ENCODE measurements at places on chromosomes 6 and 20.

DNA sequence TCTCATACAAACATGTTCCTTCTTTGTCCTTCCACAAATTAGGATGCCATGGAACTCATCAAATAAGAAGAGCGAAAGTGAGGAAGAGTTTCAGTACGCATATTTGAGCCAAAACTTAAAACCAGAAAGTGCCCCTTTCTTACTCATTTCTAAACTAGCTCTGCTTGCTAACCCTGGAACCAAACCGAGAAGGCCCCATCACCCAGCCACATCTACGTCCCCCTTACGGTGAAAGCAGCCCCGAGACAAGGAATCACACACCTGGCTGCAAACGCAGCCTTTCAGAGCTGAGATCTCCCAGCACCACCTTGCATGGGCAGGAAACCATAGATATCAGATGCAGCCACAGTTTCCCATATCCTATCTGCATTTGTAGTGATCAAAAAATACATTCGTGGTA lies 28.5 kb downstream of the TRERF1 start:
- no peak for DNase-seq

GRCh38 chr6:31336896-31337496 lies 20.0 kb downstream of the HLA-B start:
- DNase-seq, result no peak

- no peak for DNase-seq
These were observed 48.0 kb upstream of the PTPN1 start for GRCh38 chr20:50462093-50462690.

GRCh38 chr6:81749707-81750106 lies 2.8 kb downstream of the TENT5A start:
- no peak for DNase-seq

GRCh38 chr6:35166520-35166919 lies 25.4 kb upstream of the TCP11 start:
- DNase-seq, result no peak

- no peak for DNase-seq
These were observed 18.2 kb downstream of the VTA1 start for GRCh38 chr6:142165227-142165626.

DNA sequence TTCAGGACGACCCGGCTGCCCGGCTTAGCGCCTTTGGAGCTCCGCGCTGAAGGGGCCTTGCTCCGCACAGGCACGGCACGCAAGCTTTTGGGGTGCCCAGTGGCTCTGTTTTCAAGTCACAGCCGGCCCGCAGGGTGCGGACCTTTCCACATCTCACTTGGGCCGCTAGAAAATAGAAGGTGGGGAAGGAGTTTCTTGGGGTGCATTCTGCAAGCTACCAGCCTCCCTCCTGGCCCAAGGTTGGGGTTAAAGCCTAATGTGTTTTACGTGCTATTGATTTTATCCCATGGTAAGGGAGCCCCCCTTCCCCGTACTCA lies 561 bp downstream of the KAT14 start:
- DNase-seq, result no peak

DNA sequence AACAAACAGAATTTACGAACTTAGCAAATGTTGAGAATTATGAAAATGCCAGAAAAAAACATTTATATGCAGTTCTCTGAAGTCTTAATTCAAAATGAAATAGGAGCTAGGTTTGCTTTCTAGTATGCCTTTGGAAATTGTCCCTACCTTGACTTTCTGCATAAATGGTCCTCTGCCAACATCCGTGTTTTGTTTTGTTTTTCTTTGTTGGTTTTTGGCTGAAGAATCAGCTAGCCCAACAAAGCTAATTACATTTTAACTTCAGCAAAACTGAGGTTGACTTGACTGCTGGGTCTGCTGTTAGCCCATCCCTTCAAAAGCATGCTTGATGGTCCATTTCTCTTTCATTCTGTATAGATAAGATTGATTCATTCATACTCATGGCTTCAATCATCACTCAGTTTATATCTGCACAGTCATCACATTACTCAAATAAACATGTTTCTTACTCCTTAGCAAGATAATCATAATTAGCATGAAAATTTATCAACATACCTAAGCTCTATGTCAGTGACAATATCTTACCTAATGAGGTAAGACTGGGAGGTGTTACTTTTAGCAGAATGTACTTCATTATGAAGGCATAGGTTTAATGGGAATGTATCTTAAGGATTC lies 76.4 kb downstream of the ADGRB3 start:
- DNase-seq, result no peak

DNA sequence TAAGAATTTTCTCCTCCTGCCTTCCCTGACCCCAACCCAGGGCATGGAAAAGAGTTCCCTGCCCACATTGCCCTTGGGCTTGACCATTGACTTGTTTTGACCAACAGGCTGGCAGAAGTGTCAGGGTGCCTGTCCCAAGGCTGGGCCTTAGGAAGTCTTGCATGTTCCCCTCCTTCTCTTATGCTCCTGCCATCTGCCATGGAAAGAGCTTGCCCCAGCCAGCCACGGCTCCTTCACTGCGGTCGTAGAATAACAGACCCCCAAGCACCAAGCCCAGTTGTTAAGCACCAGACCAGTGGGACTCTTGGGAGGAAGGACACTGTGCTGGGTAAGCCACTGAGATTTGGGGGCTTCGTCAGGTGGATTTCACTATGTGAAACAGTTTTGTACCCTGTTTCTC lies 53.6 kb downstream of the SNX5 start:
- no peak for DNase-seq

- no peak for DNase-seq
These were observed 324.4 kb downstream of the CENPW start for GRCh38 chr6:126664271-126664670.

DNA sequence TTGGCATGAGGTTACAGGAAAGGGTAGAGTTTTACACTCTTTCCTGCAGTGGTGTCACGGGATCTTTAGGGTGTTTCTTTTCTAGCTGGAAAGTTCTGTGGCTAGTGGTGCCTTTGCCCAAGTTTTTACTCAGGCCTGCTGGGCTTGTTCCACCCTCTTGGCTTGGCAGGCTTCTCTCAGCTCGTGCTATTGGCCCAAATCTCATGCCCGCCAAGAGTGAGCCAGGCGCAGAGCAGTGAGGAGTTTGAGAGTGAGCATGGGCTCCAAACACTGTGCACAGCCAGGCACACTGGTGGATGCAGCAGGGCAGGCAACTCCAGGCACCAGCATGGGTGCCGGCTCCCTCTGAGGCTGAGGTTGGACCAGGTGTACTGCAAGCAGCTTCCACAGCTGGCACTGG lies 206.5 kb downstream of the SAMD5 start:
- no peak for DNase-seq

DNA sequence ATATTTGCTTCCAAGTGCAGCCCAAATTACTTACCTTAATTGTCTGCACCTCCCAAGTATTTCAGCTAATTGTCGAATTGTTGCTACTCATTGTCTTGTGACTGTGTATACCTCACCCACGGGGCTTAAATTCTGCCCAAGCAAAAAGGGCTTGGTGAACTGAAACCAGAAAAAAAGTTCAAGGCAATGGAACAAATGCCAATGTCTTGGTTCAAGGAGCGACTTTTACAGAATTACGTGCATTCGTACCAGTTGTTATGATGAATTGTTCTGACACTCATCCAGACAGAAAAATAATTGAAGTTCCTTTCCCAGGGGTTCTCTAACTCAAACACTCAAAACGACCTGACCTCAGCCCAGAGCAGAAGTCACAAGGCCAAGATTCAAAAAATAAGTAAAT lies 13.9 kb upstream of the PXDC1 start:
- no peak for DNase-seq

DNA sequence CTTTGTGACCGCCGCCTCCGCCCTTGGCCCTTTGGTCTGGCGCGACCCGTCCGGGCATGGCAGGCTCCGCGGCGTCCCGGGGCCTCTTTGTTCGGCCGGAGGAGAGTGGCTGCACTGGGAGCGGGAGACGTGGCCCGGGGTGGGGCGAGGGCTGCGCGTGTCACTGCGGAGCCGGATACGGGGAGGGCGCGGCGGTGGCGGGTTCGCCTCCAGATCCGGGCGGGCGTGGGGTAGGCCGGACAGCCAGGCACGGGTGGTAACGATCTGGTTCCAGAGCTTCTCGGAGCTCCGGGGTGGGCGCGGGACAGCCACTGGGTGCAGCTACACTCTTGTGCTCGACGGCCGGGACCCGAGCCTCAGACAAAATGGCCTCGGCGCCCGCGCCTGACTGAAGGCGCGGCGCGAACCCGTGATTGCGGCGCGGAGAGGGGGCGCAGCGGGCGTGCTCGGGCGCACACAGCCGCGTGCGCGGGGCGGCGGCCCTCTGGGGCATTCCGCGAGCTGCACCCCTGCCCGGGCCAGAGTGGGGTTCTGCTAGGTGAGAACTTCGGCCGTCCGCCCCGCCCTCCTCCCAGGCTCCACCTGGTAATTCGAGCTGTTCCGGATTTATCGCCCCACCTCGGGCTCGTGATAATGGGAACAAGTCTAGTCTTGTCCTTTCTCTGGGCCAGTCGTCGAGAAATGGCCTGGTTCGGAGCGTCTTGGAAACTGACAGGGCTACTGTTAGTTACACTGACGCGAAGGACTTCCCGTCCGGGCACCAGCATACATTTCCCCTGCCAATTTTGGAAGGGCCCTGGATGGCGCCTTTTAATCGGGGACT lies 1.0 kb downstream of the LOC128125822 start:
- peak; percentile 43 for DNase-seq

- DNase-seq, result no peak
These were observed 38.4 kb downstream of the WDR27 start for GRCh38 chr6:169663468-169663867.

DNA sequence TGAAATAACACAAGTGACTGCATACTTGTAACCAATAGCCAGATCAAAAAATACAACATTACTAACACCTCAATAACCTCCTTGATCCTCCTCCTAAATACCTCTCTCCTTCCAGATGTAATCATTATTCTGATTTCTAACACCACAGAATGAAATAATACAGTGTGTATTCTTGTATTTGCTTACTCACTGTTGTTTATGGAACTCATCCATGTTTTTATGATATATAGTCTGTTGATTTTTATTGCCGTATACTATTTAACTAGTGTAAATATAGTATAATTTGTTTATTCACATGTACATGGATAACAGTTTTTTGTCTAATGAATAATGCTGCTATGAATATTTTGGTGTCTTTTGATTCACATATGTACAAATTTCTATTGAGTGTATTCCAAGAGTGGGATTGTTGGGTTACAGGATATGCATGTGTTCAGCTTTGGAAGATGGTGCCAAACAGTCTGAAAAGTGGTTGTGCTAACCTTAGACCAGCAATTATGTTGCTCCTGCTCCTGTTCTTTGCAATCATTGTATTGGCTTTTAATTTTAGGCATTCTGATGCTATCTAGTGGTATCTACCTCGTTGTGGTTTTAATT lies 11.5 kb downstream of the TTK start:
- no peak for DNase-seq

GRCh38 chr20:33162753-33163152 lies 5.2 kb upstream of the BPIFA2 start:
- no peak for DNase-seq

GRCh38 chr20:8834851-8835250 lies 234.0 kb upstream of the PLCB4 start:
- DNase-seq, result no peak

DNA sequence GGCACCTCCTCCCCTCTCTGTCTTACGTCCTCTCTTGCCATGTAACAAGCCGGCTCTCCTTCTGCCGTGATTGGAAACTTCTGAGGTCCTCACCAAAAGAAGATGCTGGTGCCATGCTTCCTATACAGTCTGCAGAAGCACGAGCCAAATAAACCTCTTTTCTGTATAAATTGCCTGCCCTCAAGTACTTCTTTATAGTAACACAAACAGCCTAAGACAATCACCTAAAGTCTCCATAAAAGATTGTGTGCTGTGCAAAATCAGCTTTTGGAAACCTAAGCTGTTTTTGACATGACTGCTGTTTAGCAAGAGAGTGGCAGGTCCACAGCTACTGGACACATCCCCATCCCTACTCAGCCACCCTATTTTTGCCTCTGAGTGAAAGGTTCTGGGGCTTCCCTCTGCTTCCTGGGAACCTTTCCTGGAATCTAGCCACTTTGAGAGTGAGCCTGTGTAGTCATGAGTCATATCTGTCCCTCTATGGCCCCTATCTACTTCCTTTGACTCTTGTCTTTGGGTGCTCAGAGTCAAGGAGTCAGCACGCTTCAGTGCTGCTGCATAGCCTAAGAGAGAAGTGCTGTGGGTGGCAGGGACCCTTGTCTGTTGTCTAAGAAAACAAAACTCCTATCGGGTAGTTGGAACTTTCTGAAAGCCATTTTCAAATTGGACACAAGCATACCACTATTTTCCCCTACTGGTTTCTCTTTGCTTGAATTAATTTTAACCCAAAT lies 110.0 kb downstream of the PPP1R14C start:
- DNase-seq, result no peak

DNA sequence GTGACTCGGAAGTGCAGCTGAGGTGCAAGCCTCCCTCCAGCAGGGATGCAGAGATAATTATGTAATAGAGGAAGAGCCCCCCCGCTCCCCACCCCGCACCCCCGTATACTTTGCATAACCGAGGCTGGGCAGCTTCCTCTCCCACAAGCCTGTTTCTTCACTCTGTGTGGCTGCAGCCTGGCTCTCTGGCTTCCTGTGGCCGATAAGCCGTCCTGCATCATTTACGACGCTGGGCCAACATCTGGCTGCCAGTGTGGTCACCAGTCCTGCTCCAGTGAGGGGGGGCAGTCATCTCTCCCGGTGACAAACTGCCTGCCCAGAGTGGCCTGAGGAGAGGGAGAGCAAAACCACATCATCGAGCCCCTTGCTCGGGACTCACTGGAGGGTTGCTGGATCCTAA lies 59.2 kb downstream of the RBM38 start:
- DNase-seq, result no peak

GRCh38 chr6:20319520-20320357 lies 81.9 kb upstream of the E2F3 start:
- DNase-seq, result peak; percentile 59

GRCh38 chr6:168078175-168078942 lies 653 bp downstream of the FRMD1 start:
- no peak for DNase-seq

GRCh38 chr6:83083476-83083875 lies 16.0 kb downstream of the DOP1A start:
- DNase-seq, result no peak

DNA sequence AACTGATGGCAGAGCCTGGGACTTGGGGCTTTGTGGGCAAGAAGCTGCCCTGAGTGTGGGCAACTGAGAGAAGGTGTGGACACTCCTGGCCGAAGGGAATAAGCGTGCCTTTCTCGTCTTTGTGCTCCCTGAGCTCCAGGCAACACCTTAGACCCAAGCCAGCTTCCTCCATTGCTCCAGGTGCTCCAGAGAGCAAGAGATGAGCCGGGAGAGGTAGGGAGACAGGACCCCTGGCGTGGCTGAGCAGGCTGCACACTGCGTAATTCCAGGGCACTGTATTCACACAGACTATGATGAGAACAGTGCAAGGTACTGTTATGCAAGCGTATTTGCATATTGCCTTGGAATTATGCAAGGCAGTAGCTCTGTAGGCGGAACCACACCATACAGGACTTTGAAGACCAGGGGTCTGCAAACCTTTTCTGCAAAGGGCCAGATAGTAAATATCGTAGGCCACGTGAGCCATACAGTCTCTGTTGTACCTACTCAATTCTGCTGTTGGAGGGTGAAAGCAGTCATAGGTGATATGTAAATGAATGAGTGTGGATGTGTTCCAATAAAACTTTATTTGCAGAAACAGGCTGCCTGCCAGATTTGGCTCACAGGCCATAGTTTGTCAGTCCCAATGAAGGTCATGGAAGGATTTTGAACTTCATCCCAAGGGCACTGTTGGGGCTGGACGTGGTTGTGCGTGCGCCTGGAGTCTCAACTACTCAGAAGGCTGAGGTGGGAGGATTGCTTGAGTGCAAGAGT lies 42.1 kb upstream of the FAM83D start:
- DNase-seq, result no peak

GRCh38 chr20:21826976-21827375 lies 121.5 kb downstream of the PAX1 start:
- DNase-seq, result no peak

Data from activated CD4-positive, alpha-beta T cell treated with anti-CD3 and anti-CD28 coated beads, Interleukin-2, amount 50 U/mL, for 24 hours (primary cell).